ENCODE measurements at places on chromosomes 16 and 17. TPM values are rescaled to one million over a fixed set of nuclear protein-coding genes. Genes with fewer than 3 reads are reported as not detected.

GRCh38 chr16:87424266-87424665 is 32.1 kb downstream of the MAP1LC3B start:
- DNase-seq: no peak

The CPHXL2 gene
- polyA plus RNA-seq: not detected

The CACNB1 gene
- polyA plus RNA-seq: 3.4 TPM

The TMEM219 gene
- polyA plus RNA-seq: 77.2 TPM

The TBC1D3G gene
- 0.08 TPM for polyA plus RNA-seq

The CUEDC1 gene
- polyA plus RNA-seq: 103 TPM

All from A549 (cell line).